Large intestine (tissue), 12 donors: ENCODE measurements at places on chromosomes 7 and 10. TPM values are rescaled to one million over a fixed set of nuclear protein-coding genes. Genes with fewer than 3 reads are reported as not detected.

The SLC13A4 gene
- polyA plus RNA-seq = 1.1 TPM

The PRXL2A gene
- 99.8 TPM for polyA plus RNA-seq

The PALS2 gene
- 9.5 TPM for polyA plus RNA-seq

The TET1 gene
- 3.2 TPM for polyA plus RNA-seq

The HOXA2 gene
- polyA plus RNA-seq = 5.5 TPM

DNA sequence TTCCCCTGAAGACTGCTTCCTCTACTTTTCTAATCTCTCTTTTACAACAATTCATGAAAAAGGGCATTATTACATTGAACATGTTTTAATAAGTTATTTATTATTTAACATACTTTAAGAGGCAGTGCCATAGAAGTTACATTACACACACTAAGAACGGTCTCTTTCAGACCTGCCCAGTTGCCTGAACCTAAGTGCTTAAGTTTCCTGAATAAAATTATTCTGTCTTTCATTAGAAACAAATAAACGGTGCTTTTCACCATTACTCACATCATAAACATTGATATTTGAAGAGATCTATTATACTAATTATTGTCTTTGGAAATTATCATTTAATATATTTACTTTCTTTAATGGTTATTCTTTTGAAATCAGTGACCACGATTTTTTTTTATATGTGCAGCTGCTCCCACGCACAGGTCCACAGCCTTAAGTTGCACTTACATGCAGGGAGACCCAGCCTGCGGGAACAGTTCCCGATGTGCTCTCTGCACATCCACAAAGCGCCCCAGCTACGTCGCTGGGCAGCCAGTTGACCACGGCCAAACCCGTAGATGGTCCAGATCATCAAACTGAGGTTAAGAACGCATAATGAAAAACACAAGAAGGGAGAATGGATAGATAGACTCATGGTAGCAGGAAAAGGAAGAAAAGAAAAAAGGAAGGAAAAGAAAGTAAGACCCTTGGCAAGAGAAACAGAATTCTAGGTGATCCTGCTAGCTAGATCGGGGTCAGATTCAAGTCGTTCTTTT, 437.0 kb upstream of the MGMT start:
- DNase-seq = no peak

GRCh38 chr10:97074256-97075145, 111.3 kb downstream of the SLIT1 start:
- no peak for DNase-seq

DNA sequence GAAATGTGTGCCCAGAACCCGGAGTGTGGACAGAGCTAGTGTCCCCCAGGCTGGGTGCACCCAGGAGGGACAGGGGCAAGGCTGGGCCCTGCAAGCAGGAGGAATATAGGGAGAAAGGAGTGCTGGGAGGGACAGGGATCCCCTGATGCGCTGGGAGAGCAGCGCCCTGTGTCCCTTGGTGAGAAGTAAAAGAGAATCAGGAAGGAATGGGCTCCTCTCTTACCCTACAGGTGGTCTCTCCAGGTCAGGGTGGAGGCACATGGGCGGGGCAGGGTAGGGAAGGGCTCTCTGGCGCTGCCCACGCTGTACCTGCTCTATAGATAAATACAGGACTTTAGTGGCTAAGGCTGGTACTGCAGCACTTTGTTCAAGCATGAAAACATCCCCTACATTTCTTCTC, 753.8 kb downstream of the GRID1 start:
- no peak for DNase-seq

DNA sequence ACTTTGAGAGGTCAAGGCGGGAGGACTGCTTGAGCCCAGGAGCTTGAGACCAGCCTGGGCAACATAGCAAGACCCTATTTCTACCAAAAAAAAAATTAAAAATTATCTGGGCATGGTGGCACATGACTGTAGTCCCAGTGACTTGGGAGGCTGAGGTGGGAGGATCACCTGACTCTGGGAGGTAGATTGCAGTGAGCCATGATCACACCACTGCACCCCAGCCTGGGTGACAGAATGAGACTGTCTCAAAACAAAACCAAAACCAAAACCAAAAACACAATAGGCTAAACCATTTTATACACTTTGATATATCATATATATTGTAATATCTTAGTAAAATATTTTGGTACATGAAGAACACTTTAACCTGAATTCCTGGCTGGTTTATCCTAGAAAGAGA, 101.6 kb downstream of the RAPGEF5 start:
- DNase-seq = no peak

DNA sequence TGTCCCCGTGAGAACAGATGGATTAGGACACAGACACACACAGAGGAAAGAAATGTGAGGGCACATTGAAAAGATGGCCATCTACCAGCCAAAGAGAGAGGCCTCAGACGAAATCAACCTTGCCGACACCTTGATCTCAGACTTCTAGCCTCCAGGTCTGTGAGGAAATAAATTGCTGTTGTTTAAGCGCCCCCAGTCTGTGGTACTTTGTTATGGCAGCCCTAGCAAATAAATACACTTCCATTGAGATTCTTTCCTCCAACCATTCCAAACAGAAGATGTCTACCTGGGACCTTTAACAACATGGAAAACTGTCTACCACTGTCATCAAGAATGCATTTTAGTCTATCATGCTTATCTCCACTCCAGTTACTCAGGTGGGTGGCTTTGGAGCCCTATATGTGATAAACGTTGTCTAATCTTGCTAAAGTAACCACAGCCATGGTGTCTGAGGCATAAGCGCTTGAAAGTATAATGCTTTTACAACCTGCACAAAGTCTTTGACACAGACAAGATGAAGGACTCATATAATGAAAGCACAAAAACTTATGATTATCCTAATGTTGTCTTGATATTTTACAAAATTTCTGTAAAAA, 244.3 kb downstream of the MTERF1 start:
- DNase-seq = no peak

DNA sequence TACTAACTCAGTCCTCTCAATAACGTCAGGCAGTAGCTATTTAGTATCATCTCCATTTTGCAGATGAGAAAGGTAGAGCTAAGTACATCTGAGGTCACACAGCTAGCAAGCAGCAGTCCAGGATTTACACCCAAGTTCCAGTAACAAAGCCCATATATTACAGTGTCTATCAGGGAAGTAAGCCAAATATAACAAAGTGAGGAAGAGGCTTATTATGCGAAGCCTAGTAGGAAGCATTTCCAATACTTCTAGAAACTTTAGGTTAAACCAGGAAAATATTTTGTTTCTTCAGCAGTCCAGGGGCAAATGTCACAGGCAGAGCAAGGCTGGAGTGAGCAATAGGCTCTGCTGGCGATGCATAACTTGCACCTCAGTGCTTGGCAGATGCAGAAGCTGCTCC, 53.9 kb downstream of the NOC3L start:
- DNase-seq = no peak

- peak; percentile 77 for DNase-seq
Measured at GRCh38 chr10:109740436-109740835, 182.9 kb downstream of the XPNPEP1 start.

DNA sequence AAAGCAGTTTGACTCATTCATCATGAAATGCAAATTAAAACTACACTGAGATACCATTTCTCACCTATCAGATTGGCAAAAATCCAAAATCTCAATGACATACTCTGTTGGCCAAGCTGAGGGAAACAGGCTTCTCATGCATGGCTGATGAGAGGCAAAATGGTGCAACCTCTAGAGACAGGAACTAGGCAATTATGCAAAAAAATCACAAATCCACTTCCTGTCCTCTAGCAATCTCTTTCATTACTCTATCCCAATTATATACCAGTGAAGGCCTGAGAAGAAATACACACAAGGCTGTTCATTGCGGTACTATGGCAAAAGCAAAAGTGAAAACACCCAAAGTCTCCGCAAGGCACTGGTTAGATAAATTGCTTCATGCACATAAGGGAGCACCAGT, 25.9 kb upstream of the PTPRN2 start:
- no peak for DNase-seq

GRCh38 chr10:50316174-50316573, 64.9 kb upstream of the ASAH2 start:
- no peak for DNase-seq

DNA sequence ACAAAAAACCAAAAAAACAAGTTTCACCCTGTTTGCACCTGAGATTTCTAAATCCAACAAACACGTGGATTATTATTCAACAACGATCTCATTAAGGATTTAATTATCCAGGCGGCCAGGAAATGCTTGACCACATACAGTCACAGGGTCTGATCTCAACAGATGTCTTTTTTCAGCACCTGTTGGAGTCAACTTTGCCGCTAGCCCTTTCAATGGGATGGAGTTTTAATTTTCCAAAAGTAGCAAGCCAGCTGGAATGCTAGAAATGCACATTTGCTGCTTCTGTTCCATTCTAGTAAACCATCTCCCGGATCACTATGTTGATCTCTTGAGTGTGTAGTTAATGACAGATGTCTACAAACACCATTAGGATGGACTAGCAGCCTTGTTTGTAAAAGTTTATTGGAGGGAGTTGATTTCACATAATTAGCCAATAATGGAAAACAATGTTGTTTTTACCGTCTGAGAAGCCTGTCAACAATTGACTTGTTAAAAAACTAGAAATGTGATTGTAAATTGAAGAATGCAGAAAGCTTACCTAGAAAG, 64.2 kb upstream of the DKK1 start:
- no peak for DNase-seq

DNA sequence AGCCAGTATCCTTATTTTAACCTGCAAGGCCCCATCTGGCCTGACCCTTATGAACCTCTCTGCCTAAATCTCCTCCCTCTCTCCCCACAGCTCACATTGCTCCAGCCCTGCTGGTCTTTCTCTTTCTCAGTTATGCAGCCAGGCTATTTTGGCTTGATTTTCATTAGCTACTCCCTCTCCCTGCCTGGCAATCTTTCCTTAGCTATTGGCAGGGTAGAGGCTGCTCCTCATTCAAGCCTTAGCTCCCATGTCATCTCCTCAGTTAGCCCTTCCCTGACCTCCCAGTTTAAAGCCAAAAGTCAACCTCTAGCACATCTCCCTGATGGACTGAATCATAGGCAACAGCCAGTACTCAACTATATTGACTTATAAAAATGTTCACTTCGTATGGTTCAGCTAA, 214.4 kb upstream of the CELF2 start:
- no peak for DNase-seq

- DNase-seq = no peak
Measured at GRCh38 chr7:112654322-112655216, 135.6 kb downstream of the TMEM168 start.

DNA sequence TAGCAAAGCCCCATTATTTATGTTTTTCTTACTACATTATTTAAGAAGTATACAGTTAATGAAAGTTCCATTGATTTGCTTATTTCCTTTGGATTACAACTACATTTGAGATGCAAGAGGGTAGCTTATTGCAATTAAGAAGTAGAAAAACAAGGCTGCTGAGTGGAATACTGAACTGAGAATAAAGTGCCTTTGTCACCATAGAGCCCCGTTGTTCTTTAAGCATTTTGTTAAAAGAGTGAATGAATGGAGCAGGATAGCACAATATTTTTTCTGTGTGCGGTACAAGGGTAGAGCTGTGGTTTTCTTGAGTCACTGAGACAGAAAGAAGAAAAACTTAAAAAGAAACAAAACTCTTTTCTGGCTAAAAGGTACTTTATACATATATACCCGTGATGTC, 45.6 kb downstream of the ZNF277 start:
- DNase-seq = no peak

DNA sequence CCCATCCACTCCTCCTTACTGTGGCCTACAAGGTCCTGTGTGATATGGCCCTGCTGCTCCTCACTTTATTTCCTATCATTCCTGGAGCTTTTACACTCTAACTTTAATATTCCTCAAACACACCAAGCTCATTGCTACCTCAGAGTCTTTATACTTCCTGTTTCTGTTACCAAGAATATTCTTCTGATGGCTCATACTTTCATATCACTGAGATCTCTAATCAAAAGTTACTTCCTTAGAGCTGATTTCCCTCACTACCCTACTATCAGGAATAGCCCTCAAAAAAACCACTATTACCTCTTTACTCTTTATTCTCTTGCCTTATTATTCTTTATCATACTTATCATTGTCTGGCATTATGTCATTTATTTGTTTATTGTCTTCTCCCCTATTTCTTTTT, 5.8 kb upstream of the PPP3CB start:
- no peak for DNase-seq

DNA sequence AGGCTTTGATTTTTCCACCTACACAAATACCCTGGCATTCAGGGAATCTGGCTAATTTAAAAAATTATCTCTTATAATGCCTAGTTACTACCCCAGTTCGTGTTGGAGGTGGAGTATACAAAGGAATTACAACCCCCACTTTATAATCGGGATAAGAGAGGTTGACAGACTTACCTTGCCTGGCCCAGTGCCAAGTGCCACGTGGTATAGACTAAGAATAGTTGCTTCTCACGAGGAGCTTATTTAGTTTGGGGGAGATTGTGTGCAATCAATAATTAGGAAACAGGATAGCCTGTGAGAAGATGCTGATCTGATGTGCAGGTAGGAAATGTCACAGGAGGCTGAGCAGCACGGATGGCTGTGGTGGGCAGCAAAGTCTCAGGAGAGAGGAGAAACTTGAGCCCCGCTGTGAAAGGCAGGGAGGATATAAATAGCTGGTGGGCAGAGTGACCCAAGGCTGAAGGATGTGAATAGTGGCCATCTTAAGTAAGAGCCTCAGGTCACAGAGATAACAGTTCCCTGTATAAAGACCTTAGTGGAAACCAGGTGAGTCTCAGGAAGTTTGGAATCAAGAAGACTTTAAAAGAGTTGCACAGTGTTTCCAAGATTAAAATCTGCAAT, 11.3 kb upstream of the ATXN7L1 start:
- peak; percentile 51 for DNase-seq
